ENCODE measurements at places on chromosomes 6 and 20.

- peak; percentile 18 for DNase-seq
Observed at GRCh38 chr20:17571153-17571527, 1.3 kb downstream of the DSTN start.

DNA sequence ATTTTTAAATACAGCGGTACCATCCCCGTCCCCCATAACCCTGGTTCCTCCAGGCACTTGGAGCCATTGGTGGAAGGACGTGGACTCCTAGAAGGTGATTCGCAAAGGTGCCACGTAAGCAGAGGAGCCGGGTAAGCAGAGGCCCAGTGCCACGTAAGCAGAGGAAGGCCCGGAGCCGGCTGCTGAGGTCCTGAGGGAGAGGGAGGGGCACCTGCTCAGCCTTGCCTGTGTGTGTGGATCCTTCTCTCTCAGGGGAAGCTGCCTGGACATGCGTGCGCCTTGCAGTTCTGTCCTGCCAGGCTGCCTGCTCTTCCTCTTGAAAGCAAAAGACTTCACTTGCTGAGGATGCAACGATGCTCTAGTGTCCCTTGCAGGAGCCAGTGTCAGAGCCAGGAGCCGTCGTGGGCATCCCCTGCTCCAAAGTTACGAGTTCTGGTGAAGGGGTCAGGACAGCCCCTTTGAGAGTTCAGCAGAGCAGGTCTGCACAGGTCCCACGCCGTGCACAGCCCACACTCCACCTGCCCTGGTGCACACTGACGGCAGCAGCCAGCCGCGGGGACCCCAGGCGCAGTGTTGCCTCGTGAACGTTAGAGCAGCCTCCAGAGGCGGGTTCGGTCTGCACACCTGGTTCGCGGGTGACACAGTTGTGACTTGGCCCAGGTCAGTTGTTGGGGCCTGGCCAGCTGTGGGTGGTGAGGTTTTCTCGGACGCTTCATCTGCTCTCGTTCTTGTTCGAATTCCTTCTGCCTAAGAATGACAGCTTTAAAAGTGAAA, 1.9 kb upstream of the NKAIN4 start:
- no peak for DNase-seq

- no peak for DNase-seq
Observed at GRCh38 chr20:34945315-34946077, 10.1 kb downstream of the GSS start.

- no peak for DNase-seq
Observed at GRCh38 chr6:111157412-111157811, 70.1 kb downstream of the SLC16A10 start.

GRCh38 chr20:32622585-32623468, 37.7 kb upstream of the NOL4L start:
- DNase-seq, result no peak

GRCh38 chr6:150290429-150290828, 78.4 kb upstream of the IYD start:
- no peak for DNase-seq

- DNase-seq, result no peak
Observed at GRCh38 chr20:42483730-42484303, 705.9 kb downstream of the PTPRT start.

DNA sequence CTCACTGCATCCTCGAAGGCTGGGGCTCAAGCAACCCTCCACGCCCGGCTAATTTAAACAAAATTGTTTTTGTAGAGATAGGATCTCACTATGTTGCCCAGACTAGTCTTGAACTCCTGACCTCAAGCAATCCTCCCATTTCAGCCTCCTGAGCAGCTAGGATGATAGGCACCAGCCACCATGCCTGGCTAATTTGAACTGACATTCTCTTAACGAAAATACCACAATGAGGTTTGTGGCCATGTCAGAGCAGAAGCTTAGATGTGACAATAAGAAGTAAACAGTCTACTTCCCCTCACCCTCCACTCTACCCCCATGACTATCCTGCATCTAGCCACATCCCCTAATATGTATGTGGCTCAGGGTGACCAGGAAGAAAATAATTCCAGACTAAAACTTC, 74.8 kb upstream of the PLCB4 start:
- no peak for DNase-seq

DNA sequence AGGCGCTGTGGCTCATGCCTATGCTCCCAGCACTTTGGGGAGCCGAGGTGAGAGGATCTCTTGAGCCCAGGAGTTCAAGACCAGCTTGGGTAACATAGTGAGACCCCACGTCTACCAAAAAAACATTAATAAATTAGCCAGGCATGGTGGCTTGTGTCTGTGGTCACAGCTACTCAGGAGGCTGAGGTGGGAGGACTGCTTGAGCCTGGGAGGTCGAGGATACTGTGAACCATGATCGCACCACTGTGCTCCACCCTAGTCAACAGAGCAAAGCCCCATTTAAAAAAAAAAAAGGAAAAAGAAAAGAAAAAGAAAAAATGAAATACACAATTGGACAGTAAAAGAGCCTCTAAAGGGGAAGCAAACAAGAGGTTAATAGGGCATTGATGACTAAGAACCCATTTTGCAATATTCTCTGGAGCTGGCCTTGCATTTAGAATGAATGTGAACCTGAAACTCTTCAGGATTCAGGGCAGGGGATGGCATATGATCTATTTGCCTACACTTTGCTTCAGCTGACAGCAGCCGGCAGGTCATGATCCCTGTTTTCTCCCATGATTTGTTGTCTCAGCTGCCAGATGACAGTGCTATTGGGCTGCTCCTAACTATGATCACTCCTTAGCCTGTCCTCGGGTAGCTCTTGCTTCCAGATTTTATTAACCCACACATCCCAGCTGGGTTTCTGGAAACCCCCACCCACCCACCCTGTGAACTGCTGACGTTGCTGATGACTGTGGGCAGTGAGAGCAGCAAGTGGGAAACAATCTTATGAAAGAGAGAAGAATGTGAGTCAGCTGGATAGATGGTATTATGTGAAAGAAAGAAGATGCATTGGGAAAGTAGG, 83.8 kb upstream of the ELOVL5 start:
- DNase-seq, result no peak

- DNase-seq, result no peak
Observed at GRCh38 chr6:101878554-101879276, 485.2 kb downstream of the GRIK2 start.

- DNase-seq, result peak; percentile 57
Observed at GRCh38 chr6:35370124-35370741, 27.9 kb downstream of the PPARD start.

DNA sequence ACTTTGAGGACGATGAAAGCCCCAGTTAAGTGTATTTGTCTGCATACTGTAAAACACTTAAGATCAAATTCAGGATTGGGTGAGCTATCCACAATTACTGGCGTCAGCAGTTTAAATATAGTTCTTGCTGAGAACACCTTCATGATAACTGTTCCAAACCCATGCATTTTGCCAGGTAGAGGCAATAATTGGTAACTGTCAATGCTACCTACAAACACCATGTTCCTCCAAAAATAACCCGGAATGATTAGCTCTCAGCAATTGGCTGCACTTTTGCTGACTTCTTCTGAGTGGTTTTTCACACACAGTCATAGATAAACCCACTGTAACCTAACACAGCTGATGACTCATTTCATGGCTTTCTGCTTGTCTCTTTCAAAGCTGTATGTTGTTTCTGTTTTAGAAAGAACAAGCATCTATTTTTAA, 1358.6 kb upstream of the GJE1 start:
- DNase-seq, result peak; percentile 22

DNA sequence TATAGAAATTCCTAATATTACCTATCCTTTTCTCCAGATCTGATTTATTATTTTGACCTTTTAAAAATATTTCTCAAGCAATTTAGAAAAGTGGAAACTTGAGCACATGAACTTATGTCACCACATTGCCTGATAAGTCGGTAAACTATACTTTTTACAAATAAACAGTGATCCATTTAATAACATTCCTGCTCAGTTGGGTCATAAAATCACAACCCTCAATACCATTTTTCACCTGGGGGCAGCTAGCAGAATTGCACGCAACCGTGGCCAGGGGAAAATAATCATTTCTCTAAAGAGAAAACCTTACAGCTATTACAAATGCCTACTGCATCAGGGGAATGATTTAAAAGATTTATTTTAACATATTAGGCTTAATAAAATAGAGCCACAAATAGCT, 614.5 kb downstream of the PHF3 start:
- DNase-seq, result no peak

- no peak for DNase-seq
Observed at GRCh38 chr6:53878808-53879207, 84.0 kb downstream of the LRRC1 start.

GRCh38 chr20:4051413-4052138, 36.2 kb upstream of the RNF24 start:
- no peak for DNase-seq

GRCh38 chr6:79048611-79049010, 29.4 kb downstream of the PHIP start:
- no peak for DNase-seq

DNA sequence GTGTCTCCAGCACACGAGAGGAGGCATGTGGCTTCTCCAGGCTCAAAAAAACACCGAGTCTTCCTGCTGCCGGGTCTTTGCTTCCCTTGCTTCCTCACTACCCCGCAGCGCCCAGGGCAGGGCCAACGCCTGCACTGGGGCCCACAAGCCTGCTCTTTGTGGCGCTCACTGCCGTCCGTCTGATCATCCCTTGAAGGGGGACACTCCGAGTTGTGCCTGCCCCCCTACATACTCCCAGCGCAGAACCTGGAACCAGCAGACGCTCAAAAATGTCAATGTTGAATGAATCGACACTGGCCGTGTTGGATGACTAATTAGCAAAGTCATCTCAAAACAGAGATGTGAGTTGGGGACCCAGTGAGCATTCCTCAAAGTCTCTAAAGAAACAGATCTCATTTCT, 8.1 kb upstream of the ARFGAP1 start:
- DNase-seq, result no peak

- DNase-seq, result no peak
Observed at GRCh38 chr6:78117966-78118365, 465.1 kb downstream of the MEI4 start.

DNA sequence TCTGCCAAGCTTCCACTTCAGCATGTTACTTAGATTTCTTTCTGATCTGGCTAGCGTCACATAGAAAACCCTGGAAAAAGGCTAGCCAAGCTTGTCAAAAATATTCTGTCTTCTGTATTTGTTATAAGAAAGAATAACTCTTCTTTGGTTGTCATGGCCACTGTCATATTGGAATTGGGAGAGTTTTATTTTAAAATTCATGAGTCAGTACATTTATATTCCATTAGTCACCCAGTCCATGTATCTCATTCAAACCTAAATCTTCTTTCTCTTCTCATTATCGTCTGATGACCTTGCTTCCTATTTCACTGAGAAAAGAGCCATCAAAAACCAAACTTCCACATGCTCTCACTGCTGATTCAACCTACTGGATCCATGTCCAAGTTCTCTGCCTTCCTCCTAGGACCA, 65.7 kb downstream of the EPM2A start:
- no peak for DNase-seq

DNA sequence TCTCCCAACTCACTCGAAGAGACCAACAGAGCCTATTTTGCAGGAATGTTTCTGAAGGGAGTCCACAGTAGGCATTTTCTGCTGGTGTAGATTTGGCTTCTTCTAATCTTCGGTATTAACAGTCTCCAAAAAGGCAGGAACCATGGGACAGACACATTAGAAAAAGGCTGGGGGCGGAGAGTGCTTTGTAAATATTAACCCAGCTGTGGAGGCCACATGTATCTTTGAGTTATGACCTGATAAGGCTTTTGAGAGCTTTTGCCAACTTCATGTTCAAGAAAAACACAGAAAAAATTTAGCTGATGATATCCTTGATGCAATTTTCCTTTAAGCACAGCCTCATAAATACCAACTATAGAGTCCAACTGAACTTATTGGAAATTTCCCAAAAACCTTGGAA, 119.4 kb upstream of the TSHZ2 start:
- DNase-seq, result no peak

DNA sequence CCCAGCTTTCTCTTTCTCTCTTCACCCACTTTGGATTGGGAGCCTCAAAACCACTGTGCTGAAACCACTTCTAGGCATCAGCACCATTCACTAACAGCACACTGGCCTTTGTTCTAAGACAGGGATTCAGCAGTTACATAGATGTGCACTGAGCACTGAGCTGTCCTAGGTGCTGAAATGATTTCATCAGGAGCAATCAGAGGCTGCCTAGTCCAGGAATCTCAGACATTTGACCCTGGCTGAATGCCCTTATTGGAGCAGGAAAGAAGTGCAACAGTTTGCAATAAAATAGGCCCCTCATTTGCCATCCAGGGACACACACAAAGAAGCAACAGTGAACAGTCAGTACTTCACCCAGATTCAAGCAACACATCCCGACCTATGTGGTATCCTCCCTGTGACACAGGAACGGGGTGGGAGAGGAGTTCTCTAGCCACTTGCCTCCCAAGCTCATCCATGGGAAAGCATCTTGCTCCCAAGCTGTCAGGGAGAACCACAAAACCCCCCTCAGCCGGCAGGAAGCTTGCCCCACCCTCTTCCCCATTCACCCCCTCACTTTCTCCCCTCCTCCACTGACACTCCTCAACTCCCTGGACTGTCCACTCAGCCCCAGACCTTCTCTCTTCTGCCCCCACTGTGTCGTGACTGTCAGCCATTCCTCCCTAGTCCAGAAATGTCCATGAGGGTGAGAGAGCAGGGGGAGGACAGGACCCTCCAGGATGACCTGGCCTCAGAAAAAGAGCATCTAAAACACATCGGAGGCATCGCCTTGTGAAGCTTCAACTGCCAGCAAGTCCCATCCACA, 304.4 kb downstream of the PREX1 start:
- DNase-seq, result no peak

DNA sequence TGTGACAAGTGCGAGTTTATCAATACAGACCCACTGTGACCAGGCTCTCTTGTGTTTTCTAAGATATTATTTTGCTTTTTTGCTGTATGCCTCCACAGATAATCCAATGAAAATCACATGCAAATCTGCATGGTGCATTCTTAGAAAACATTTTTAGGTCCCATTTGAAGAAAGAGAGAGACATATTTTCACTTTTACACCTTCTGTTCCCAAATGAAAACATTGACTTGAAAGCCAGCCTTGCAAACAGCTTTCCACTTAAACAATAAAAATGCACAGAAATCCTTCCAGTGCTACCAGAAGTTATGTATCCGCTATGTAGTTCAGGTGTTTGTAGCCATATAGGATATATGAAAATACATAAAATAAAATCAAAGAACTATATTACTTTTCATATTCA, 618.0 kb downstream of the CDH26 start:
- DNase-seq, result no peak
